Osteocyte (in vitro differentiated cells): ENCODE measurements at places on chromosomes 11 and 22. TPM values are rescaled to one million over a fixed set of nuclear protein-coding genes. Genes with fewer than 3 reads are reported as not detected.

DNA sequence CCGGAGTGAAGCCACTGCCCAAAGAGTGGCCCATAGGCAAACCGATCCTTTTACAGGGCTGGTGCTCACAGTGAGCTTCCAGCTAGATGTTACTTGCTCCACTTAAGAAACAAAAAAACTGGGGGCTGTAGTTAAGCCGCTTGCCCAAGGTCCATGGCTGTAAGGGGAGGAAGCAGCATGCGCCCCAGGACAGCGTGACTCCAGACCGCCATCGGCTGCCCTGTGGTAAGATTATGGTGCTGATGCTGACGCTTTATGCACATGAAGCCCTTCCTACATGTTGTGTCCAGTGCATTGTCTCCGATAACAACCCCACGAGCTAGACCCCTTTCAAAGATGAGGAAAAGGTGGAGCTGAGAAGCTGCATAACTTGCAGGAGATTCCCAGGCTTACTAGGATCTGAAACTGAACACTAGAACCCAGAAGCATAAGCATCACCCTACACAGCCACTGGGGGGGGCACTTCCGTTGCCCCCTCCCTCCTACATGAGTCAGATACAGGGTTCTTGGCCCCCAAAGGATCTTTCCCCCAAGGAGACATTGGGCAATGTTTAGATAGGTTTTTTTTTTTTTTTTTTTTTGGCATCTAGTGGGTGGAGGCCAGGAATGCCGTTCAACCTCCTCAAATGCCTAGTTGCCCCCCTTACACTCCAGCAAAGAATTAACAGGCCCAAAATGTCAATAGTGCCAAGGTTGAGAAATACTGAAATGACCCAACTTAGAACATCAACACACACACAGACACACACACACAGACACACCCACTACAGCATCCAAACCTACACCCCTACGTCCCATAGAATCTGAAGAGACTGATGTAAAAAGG is 53.9 kb downstream of the MN1 start:
- no peak for DNase-seq

DNA sequence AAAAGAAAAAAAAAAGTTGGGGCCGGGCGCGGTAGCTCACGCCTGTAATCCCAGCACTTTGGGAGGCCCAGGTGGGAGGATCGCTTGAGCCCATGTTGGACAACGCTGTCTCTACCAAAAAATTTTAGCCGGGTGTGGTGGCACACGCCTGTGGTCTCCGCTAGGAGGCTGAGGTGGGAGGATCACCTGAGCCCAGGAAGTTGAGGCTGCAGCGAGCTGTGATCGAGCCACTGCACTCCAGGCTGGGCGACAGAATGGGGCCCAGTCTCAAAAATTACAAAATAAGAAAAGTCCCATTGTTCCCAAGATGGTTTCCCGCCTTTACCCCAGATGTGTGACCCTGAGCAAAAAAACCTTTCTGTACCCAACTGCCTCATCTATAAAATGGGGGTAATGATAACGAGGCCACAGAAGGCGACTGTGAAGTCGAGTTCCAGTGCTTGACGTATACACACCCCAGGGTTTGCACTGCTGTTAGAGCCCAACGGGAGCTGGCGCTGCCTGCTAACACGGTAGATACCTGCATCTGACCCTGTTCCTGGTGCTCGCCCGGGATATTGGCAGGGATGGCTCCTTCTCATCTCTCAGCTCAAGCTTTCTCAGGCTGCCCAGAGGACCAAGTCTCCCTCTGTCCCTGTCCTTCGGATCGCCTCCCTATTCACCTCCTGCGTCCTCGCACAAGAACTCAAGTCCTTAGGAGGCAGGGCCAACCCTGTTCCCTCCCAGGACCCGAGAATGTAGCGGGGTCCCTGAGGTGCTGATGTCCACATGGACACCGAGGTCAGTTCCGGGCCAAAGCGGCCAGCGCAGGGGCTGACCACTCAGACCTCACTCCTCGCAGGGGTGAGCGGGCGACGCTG is 1.1 kb upstream of the RPLP2 start:
- DNase-seq = no peak

DNA sequence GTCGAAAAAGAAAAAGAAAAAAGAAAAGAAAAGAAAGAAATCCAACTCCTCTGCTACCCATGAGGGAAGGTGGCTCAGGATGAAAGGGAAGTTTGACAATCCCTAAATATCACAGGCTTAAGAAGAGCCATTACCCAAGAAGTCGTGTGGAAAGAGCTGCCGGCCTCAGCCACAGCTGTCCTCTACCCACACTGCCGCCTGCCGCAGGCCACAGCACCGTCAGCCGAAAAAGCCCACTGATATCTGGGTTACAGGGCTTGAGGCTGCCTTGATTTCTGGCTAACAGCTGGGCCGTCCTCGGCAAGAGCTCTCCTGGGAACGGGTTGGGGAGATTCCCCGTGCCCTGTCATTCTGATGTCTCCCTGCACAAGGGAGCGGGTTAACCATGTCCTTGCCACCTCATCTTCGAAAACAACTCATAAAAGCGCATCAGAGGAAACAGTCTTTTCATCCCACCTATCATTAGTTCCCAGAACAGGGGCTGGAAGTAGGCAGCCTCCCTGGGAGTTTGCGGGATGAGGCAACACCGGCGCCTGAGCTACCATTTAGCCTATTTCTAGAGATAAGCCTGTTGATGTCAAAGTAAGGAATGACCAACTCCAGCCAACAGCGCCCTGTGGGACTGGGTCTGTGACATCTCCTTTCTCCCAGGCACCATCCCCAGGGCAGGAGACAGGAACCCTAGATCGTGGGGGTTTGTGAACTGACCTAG is 21.8 kb upstream of the SNX32 start:
- no peak for DNase-seq

DNA sequence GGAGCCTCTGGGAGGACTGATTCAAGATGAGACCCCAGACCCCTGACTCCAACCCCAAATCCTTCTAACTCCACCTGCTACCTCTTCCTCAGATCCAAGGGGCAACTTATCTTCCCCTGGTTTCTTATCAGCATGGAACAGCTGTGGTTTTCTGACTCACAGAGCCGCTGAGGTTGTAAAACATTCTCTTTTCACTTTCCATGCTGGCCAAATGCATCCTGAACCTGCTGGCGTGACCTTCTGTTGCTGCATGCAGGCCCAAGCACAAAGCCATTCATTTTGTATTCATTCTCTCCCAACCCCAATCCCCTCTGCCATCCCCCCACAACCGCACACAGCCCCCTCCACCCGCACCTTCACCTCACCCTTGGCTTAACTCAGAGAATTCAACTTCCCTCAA is 70.3 kb downstream of the SEZ6L start:
- DNase-seq = no peak

DNA sequence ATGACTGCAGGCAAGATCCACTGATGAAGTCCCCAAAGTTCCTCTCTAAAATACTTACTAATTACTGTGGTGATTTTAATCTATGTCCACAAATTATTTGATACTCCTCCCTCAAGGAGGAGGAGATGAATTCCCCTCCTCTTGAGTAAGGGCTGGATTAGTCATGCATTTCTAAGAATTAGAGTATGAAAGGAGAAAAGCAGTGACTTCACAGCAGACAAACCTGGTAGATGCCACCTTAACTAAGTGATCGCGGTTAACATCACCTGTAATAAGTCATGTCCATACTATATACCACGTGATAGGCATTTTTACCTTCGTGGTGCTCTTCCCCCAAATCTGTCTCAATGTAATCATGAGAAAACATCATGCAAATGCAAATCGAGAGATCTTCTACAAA is 52.0 kb upstream of the TSPAN18 start:
- no peak for DNase-seq

DNA sequence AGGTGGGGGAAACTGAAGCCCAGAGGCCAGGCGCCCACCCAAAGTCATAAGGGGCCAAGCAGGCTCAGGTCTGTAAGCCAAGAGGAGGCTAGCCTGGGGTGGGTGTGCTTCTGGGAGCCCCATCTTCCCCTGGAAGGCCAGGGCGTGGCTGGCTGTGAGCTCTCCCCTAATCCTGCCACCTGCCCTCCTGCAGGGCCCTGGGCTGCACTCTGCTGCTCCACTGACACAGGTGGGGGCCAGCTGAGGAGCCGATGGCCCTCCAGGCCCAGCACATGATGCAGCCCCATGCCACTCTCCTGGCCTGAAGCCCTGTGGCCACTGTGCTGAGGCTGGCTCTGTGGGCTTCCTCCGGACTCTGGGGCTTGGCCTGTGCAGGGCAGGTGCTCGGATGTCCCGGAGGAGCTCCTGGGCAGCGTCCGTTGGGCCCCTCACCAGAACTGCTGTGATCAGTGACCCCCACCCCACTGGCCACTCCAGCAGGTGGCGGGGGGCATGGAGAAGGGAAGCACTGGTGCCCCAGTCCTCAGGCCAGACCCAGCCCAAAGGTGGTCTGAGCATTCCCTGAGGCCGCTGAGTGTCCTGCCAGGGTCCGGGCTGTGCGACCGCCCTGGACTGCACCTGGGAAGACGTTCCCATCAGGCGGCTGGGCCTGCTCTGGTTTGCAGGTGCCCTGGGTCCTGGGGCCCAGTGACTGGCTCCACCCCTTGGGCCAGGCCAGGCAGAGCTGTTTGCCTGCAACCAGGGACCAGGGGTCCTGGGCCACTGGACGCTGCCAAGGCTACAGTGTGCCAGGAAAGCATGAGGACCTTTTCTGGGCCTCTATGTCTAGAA is 8.5 kb downstream of the PIM3 start:
- no peak for DNase-seq

- DNase-seq = no peak
Observed at GRCh38 chr11:115129473-115130289, 374.5 kb downstream of the CADM1 start.

DNA sequence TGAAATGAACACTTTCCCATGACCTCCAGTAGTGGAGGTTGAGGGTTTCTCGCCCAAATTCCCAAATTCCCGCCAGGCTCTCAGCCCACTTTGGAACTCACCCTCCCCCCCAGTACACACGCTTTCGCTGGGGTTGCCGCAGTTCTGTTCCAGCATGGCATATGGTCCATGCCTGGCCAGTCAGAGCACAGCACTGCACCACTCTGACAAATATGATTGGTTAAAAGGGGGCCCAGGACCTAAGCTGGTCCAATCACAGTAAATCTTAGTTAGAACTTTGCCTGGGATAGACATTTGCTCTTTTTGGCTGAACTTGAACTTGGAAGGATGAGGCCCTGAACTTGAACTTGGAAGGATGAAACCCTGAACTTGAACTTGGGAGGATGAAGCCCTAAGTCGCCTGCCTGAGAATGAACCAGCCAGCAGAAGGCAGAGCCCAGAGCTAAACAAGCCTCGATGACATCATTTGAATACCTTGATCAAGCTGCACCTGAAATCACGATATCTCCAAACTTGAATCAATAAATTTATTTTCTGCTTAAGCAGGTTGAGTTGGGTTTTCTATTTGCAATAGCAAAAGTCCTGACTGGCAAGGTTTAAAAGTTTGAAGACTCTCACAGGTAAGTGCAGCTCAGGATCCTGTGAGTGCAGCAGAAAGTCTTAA is 12.6 kb upstream of the SSTR3 start:
- no peak for DNase-seq

DNA sequence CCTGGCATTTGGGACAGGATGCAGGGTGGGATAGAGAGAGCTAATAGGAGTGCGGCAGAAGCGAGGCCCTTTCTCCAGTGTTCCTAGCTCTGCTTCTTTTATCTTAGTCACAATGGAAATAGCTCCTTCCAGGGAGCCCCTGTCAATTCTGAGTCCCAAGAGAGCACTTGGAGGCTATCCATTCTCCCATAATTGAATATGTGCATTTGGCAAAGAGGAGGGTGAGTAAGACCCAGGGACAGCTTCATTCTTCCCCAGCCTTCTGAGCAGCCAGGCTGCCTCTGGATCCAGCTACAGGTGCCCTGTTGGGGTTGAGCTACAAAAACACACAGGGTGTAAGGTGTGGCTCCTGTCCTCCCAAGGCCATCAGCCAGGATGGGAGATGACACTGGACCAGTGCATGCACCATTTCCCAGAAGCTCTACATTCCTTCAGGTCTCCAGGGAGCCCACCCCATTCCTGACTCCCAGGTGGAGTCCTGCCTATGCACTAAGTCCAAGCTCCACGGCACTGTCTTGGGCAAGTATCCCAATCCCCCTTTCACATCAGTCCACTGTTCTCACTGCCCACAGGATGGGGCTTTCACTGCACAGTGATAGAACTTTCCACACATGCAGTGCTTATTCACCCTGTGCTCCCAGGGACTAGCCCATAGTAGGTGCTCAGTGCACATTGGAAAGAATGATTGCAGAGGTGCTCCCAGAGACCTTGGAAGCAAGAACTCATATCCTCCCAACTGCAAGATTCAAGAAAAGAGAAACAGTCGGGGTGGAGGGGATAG is 6.2 kb downstream of the MS4A10 start:
- no peak for DNase-seq

GRCh38 chr22:31646186-31647019 is 15.6 kb downstream of the PISD start:
- DNase-seq = no peak

- DNase-seq = no peak
Observed at GRCh38 chr11:68715456-68716122, 31.2 kb downstream of the GAL start.

ZDHHC8 gene
- total RNA-seq = 102 and 108 TPM in 2 replicates
